Hematopoietic multipotent progenitor cell treated with erythropoietin and hydrocortisone succinate and interleukin-3 and kit ligand, for 4 days (in vitro differentiated cells): ENCODE measurements at places on chromosomes 4 and X.
A peak's percentile ranks its signal among the peaks of the same experiment; 100 is the strongest.

DNA sequence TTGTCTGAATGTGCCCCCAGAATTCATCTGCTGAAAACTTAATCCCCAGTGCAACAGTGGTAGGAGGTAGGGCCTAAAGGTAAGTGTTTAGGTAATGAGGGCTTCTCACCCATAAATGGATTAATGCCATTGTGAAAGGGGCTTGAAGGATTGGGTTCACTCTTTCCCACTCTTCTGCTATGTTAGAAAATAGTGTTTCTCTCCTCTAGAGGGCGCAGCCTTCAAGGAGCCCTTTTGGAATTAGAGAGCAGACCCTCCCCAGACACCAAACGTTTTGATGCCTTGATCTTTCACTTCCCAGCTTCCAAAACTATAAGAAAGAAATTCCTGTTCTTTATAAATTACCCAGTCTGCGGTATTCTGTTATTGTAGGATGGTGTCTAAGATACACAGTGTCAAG lies 706.4 kb downstream of the SMARCA1 start:
- peak; percentile 11 for DNase-seq

GRCh38 chrX:38089173-38089982 lies 83.0 kb downstream of the SYTL5 start:
- DNase-seq: peak; percentile 21

- DNase-seq: no peak
Measured at GRCh38 chr4:73831569-73831968, 4.9 kb upstream of the CXCL6 start.

- no peak for DNase-seq
Measured at GRCh38 chr4:17273047-17273446, 238.8 kb downstream of the QDPR start.

- DNase-seq: peak; percentile 66
Measured at GRCh38 chr4:185904381-185904780, 92.4 kb upstream of the SORBS2 start.

- DNase-seq: no peak
Measured at GRCh38 chr4:2087170-2087569, 28.0 kb downstream of the NAT8L start.

- peak; percentile 6 for DNase-seq
Measured at GRCh38 chr4:158112611-158113010, 60.2 kb downstream of the GASK1B start.

- DNase-seq: peak; percentile 89
Measured at GRCh38 chr4:123398066-123398852, 1.7 kb downstream of the SPRY1 start.

- no peak for DNase-seq
Measured at GRCh38 chr4:19214591-19215186, 1037.0 kb upstream of the SLIT2 start.

DNA sequence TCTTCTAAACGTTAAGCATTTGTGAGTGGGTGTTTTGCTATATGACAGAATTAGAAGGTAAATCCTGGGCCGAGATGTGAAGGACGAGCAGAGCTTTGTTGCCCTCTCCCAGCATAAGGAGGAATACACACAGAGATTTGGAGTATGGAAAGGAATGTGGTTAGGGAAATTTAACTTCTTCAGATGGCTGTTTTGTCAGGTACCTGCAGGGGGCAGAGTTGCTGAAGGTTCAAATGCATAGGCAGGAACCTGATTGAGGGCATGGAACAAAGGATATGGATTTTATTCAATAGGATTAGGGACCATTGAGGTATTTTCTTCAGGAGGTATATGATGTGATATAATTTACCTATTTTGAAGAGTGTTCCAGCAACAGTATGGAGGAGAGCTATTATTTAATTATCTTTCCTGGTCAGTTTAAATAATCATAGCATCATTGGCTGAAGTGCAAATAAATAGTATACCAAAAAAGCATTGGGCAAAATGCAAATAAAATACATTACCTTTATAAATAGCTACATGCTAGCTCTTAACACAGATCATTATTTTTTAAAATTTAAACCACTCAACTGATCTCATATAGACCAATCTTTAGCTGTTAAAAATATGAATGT lies 143.6 kb downstream of the SLIT2 start:
- peak; percentile 57 for DNase-seq

DNA sequence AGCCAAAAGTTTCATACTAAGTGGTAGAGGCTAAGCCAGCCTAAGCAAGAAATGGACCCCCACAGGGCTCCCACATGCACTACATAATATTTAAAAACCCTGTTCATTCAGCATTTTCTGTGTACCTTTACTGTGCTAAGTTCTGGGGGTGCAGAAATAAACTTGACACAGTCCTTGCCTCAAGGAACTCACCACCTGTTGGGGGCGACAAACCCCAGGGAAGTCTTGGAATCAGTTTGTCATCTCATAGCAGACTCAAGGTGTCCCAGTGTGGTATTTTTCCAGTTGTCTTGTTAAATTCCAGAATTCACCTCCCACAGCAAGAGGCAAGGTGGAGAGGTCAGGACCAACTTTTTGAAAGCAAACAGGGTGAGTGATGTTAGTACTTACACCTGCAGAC lies 43.1 kb downstream of the ATG4A start:
- DNase-seq: no peak

DNA sequence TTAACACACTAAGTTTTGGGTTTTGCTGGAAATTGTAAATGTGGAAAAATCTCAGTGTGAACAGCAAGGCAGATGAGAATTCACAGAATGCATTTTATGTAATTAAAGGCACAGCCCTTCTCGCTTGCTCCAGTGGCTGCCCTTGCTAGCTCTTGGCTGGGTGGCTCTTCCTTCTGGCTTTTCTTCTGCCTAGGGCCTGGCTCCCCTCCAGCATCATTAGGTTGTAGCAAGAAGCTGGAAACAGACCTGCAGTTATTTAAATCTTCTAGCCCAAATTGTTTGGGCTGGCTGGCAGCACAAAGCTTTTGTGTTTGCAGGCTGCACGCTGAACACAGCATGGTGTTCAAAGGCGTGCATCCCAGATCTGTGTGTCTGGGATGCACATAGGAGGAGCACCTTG lies 56.5 kb downstream of the LIMCH1 start:
- DNase-seq: no peak

GRCh38 chrX:149275836-149276235 lies 229.3 kb downstream of the IDS start:
- DNase-seq: no peak

- DNase-seq: no peak
Measured at GRCh38 chr4:62510228-62510627, 1310.1 kb downstream of the ADGRL3 start.

DNA sequence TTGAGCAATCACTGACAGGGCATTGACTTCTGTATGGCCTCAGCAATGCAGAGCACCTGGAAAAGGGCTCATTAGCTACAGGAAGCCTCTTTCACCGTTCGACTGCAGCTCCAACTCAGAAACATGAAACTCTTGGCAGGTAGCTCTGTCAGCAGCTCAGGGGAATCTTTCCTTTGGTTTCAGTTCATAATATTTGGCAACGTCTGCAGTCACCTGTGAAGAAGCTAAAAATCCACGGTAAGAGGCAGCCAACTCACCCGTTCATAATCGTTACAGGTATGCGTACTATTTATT lies 354.9 kb downstream of the CAMK2D start:
- DNase-seq: no peak

- no peak for DNase-seq
Measured at GRCh38 chr4:45701621-45702020, 422.2 kb downstream of the GABRG1 start.

DNA sequence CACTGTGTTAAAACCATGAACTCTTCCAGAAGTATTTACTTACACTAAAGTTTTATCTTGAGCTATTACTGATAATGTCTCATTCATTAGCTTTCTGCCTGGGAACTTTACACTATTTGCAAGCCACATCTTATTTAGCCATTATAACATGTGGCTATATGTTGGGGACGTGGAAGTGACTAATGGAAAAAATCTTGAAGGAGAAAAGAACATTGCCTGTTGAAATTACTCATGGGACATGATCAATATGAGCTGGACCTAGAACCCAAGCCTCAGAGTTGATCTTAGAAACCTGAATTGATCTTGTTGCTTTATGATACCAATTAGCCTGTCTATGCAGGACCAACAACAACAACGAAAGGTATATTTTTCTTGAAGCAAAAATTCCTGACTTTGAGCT lies 22.5 kb upstream of the ARHGAP6 start:
- DNase-seq: no peak

DNA sequence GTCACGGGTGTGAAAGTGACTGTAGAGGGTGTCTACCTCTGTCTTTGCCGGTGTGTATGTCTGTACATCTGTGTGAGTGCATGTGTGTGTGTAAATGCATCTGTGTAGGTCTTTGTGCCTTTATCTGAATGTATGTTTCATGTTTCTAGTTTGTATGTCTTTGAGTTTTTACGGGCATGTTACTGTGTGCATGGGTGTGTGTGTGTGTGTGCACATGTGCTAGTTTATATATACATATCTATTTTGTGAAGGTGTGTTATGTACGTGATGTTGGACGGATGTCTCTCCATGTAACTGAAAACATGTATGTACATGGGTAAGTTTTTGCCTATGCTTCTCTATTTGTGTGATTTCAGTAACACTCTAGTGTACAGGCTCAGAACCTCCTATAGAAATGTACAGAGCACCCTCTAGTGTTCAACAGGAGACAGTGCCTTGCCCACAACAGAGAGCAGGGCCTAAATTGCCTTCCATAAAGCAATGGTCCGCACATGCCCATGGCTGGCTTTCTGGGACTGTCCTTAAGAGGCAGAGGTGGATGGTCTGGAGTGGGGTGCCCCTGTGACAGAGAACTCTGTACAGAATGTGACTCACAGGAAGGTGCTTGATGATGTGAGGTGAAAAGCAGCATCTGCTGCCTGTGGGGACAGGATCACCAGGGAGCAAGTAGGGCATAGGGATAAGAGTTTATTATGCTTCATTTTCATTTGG lies 343.5 kb downstream of the RAPGEF2 start:
- peak; percentile 88 for DNase-seq

DNA sequence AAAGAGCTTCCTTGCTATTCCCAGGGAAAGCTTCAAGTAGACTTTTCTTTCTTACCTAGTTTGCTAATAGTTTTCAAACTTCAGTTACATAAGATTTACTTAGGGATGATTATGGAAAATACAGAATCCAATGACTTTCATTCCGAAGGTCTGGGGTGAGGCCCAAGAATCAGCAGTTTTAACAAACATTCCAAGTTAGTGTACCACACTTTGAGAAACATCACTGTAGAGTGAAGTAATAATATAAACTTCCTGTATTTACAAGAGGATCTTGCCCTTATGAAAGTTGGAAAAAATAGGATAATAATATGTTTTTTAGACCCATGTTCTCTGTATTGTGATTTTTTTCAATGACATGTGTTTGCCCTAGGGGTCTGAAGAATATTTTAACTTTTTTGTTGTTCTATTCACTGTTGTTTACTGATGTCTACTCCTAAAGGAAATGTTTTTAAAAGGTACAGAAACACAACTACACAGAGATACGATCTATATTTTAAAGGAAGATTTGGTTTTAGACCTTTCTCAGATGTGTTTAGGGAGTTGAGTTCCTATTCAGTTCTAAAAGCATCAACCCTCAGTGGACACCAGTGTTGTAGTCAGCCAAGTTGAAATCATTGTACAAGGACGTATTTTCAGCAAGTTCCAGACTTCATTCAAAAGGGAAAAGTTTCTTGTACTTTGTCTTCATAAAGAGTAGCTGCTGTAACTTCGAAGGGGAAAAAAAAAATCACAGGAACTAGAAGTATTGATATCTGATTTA lies 295.8 kb upstream of the SLC7A11 start:
- DNase-seq: no peak

DNA sequence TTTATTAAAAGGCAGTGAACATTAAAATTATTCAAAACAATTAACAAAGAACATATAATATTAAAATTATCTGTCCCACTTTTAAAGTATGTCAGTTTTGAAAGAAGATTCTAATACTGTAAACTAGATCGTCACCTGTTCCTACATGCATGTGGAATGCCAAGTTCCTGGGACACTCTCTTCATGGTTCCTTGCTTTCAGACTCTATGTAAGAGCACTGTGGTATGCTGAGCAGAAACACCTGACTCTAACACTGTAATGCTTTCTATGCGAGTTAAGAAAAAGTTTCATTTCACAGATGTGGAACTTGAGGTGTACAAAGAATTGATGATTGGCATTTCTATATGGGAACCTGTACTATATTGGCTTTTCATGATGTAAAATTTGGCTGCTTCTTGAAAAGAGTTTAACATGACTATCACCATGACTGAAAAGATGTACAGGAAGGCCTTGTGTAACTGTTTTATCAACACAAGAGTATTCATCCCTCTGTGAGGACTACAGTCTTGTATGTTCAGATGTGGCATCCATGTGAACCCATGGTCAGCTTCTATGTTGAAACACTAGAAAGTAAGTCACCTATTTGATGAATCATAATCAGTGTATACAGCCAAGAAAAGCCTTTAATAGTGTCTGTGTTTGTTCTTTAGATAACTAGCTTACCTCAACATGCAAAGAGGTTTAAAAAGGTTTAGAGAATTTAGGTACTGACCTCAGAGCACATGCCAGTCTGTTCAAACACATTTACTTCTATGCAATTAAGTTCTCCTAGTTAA lies 354.5 kb downstream of the ARHGAP24 start:
- DNase-seq: no peak

GRCh38 chrX:146054311-146054710 lies 236.7 kb downstream of the SLITRK2 start:
- DNase-seq: no peak

GRCh38 chr4:107755841-107756356 lies 35.9 kb upstream of the PAPSS1 start:
- peak; percentile 4 for DNase-seq

DNA sequence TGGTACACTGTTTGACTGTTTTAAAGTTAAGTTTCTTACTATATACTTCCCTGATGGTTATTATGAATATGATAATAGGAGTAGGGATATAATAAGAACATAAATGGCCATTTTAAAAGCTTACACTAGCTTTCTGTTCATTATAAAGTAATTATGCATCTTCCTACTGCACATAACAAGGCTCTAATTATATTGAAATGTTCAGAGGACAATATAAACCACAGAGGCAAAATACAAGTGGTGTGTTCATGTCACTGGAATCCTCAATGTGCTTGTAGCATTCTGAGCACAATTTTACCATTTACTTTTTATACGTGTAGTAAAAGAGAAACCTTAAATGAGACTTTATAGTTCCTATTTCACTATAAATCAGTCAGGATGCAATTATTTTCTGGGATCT lies 268.3 kb downstream of the TMA16 start:
- DNase-seq: no peak

DNA sequence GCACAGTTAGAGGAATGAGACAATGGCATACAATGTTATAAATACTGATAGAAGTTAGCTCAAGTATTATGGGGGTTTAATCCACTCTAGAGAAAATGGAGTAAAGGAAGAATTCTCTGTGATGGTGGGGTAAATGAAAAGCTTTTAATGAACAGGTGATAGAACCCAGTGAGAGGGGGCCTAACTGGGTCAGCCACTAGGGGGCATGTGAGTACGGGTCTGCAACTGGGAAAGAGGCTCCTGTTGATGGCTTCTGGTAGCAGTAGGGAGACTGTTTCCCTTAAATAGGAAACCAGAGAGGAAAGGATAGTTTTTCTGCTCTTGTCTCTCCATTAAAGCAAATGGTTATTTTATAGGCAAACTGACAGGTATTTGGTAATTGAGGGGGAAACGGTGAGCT lies 132.8 kb upstream of the GPR101 start:
- DNase-seq: peak; percentile 2

GRCh38 chr4:961351-962230 lies 11.8 kb downstream of the DGKQ start:
- DNase-seq: no peak
